ENCODE measurements at places on chromosomes 1 and 21. TPM values are rescaled to one million over a fixed set of nuclear protein-coding genes. Genes with fewer than 3 reads are reported as not detected.

Gene GBP5
- 0.28 TPM for polyA plus RNA-seq

Gene GJA8
- polyA plus RNA-seq: 0.80 TPM

Gene RNU1-2
- 1.9 TPM for polyA plus RNA-seq

Gene SEMA4A
- 19.7 TPM for polyA plus RNA-seq

Gene A3GALT2
- polyA plus RNA-seq: not detected

Gene AIRE
- polyA plus RNA-seq: 0.42 TPM

Gene PLA2G2A
- 0.18 TPM for polyA plus RNA-seq

Gene C1orf174
- 37.9 TPM for polyA plus RNA-seq

Gene ARMH1
- 7.3 TPM for polyA plus RNA-seq

Gene IL19
- 1.0 TPM for polyA plus RNA-seq

Measured in left kidney (tissue), 8 donors.